Renal cortex interstitium (tissue), 15 donors: ENCODE measurements at places on chromosomes 16 and 17. TPM values are rescaled to one million over a fixed set of nuclear protein-coding genes. Genes with fewer than 3 reads are reported as not detected.

DNA sequence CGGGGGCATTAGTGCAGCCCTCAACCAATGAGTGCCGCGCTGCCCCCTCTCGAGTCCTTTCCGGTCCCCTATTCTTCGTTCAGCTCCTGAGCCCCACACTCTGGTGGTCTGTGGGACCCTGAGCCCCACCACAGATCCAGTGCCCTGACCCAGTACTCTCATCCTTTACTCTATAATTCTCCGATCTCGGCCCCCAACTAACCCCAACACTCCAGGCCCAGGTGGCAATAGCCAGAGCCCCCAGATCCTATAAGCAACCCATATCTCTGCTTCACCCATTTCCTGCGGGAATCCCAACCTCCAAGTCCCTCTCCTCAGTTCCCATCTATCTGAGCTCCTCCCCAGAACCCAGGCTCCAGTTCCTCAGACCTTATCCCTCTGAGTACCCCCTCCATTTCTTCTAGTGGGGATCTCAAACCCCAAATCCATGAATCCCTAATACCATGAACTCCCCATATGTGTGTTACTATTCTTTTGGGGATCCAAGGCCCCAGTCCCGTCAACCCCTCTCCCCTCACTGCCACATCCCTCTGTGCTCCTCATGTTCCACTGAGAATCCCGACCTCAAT lies 1.0 kb upstream of the TBC1D10B start:
- DNase-seq: no peak

GRCh38 chr17:80981062-80981902 lies 10.4 kb upstream of the CHMP6 start:
- DNase-seq: no peak

GRCh38 chr16:16028311-16028999 lies 79.0 kb downstream of the ABCC1 start:
- no peak for DNase-seq

DNA sequence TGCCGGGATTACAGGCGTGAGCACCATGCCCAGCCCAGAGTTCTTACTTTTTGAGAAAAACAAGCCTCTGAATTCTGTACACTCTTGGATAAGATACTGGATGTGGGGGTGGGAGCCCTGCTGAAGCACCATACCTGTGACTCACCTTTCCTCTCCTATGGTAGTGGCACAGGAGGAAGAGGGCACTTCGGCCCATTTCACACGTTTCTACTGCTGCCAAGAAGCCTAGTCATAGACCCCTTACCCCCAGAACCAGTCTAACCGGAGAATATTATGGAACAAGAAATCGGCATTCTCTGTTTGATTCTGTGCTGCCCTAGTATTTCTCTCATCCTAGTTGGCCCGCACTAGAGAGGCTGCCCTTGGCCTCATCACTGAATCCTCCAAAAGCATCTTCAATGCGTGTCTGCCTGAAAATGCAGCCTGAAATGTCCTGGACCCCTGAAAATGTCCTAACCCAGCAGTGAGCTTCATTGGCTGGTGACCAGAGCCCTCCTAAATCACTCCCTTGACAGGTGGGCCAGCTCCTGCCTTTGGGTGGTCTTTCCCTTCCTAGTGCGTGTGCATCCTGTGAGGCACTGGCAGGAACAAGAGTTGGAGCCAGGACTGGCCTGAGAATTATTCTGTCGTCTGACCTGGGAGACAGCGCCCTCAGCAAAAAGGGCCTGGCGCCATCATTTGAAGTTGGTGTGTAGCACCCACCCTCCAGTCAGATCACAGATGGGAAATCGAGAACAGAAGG lies 37.9 kb downstream of the NDEL1 start:
- DNase-seq: no peak

- no peak for DNase-seq
These were observed 9.0 kb downstream of the CANT1 start for GRCh38 chr17:79000396-79001189.

DNA sequence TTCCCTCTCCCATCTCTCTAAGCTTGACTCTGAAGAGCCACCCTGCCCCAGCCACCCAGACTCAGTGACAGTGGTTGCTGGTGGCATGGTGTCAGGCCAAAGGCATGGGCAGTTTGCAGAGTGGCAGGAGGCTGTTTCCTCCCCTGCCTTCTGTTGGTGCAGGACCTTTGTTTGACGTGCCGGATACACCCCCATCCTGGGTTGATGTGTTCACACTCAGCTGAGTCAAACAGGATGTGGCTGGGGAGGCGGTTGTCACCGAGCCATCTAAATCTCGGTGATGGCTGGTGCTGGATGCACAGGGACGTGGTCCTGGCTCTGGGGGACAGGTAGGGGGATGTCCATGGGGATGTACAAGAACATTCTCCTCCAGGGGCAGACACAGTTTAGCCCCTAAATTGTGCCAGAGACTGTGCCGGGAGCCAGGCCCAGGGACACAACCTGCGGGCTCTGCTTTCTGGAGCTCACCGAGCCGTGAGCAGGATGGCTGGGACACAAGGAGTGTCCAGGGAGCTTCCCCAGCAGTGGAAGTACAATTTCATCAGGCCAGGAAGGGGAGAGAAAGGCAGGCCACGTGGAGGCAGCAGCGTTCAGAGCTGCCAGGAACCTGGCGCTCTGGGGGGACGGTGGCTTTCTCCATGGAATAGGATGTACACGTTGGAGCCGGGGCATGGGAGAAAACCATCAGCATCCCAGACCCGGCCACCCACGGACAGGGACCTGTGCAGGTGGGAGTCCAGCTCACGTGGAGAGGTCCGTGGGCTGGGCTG lies 264.2 kb downstream of the SEC14L1 start:
- no peak for DNase-seq

DNA sequence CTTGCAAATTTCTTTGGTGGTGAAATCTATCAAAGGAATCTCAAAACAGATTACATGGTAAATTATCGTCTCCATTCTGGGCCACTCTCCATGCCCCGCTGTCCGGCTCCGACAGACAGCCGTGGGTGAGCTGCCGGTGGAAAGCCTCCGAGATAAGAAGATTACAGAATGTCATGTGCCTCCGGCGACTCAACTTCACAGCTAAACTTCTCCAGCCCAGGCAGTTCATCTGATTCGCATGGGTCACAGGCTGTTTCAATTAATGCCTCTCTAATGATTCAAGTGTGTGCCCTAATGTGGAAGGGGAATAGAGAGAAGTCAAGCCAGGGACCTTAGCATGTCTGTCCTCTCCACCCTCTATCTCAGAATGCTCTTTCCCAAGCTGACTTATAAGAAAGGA lies 520.8 kb upstream of the ZFHX3 start:
- DNase-seq: no peak

DNA sequence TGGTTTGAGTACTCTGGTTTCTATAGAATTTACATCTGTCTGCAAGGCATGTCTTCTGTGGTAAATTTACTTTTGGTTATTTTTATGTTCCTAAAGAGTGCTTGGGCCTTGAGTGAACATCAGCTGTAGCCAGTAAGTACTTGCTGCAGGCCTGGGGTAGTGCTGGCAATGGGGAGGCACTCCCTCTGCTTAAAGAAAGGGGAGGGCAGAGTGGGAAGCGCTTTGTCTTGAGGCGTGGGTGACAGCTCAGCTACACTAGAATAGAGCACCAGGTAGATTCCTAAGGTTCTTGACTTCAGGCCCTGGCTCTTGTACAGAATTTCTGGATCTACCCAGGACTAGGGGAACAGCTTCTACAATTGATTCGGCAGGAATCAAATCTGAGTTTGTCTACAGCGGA lies 50.6 kb downstream of the MPHOSPH6 start:
- DNase-seq: no peak

- DNase-seq: no peak
These were observed 30.2 kb downstream of the TANC2 start for GRCh38 chr17:62996221-62996620.

GRCh38 chr16:6165330-6165979 lies 1067.9 kb upstream of the EEF2KMT start:
- peak; percentile 12 for DNase-seq

DNA sequence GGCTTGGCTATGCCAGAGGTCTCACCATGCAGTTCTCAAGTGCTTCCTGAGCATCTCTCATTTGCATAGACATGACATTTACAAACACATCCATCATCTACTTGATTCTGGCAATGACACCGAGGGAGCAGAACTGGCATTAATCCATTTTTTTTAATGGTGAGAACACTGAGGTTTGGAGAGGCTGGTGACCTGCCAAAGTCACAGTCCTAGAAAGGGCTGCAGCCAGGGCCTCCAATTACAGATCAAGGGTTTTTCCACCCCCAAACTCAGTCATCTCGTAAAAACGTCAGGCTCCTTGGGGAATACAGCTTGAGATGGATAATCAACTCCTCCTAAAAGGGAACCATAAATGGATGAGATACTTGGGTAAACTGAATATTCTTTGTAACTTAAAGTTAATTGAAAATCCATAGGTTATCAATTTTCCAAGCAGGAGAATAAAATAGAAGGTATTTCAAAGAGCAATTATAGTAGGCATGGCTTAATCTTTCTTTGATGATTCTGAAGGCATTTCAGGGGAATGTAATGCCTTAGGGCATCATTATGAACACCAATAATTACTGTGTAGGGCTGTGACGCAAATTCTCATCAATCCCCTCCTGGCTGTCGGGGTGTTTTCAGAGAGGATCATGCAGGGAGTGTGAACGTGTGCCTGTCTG lies 9.4 kb upstream of the MEOX1 start:
- no peak for DNase-seq

DNA sequence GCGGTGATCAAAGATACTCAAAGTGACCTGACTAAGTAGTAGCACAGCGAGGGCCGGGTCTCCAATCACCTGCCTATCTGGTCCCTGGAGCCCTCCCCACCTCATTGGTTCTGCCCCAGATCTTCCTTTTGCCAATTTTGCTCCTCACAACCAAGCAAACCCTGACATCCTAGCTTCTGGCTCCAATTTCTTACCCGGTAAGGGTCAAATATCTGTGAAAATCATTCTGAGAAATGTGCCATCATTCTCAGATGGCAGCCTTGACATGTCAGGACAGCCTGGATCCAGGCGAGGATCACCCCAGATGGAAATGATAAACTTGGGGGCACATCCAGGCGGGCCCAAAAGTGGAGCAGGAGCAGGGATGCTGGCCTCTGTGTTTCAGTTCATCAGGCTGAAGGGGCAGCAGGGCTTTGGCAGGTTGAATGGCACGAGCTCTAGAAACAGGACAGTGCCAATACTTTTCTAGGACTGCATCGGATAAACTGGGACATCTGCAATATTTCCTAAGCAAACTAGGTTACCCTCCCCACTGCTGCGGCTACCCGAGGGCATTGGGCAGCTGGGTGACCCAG lies 83.9 kb downstream of the SHISA6 start:
- no peak for DNase-seq

- no peak for DNase-seq
These were observed 124.8 kb downstream of the ABCC1 start for GRCh38 chr16:16073891-16074881.

DNA sequence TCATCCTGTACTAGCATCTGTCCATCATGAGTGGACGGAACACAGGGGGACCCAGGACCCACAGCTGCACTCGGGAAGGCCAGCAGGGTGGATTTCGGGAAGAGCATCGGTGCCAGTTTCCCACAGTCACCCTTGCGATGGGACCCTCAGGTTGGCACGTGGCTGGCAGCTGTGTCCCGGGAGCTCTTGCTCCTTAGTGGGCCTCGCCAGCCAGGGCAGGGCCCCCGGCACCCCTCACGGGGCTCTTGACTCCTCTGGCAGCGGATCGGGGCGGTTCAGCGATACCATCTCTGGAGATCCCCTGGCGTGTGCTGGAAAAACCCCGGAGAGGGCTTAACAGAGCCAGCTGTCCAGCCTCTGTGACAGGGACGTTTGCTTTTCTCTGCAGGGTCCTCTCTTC lies 9.2 kb downstream of the CAPN15 start:
- no peak for DNase-seq

DNA sequence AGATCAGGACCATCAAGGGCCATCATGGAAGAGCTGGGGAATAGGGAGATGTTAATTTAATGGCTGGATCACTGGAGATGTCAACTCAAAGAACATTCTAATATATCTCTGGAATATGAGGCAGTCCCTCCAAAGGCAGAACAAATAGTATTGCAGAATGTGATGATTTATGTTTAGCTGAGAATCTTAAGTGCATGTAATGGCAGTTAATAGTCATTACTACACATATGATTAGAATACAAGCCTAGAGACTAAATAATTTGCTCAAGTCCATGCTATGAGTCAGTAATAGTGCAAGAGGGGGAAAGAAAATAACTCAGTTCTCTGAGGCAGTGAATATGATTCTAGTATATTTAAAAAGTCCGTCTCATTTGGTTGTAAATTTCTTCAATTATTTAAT lies 32.3 kb downstream of the SNTB2 start:
- no peak for DNase-seq

Gene DRC3
- 14.7 TPM for polyA plus RNA-seq

Gene SSTR5
- polyA plus RNA-seq: 0.39 TPM

Gene TIGD7
- 11.1 TPM for polyA plus RNA-seq

Gene DOC2B
- polyA plus RNA-seq: 51.7 TPM

Gene CLEC19A
- 0.17 TPM for polyA plus RNA-seq

Gene GFOD2
- 19.8 TPM for polyA plus RNA-seq

Gene IRX3
- polyA plus RNA-seq: 40.2 TPM

Gene TSNAXIP1
- 6.9 TPM for polyA plus RNA-seq
